ENCODE measurements at places on chromosomes 1 and 21.

DNA sequence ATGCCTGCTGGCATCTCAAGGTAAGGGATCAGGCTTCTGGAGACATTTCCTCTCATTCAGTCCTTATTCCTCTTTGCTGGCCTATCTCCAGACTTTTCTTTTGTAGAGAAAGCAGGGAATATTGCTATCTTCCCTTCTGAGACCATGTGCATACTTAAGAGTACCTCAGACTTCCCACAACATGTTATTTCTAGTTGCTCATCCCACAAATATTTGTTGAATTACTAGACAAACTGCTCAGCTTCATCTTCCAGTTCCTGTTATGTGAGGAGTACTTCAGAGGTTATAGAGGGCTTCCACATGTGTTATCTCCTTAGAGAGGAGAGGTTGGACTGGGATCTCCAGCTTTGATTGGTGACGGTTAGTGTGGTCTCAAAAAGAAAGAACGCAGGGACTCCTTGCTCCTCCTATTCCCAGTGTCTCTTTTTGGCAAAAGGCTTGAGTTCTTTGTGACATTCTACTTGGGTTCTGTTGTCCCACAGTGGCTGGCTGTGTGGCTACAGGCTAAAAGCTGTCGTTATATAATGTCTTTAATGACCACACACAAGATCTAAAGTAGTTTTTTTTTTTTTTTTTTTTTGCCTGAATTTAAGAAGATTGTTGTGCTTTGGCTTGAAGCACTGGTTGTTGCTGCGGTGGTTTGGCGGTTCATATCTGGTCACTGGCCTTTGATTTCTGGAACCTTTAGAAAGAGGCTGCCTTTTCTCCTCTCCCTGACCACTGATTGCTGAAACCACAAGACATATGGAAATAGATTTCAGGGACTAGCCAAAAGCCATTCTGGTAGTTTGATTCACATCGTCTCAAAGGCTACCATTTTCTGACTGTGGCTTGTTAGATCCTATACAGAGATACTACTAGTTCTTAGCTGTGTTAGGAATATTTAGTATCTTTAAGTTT lies 78.7 kb downstream of the FGGY start:
- DNase-seq = no peak

DNA sequence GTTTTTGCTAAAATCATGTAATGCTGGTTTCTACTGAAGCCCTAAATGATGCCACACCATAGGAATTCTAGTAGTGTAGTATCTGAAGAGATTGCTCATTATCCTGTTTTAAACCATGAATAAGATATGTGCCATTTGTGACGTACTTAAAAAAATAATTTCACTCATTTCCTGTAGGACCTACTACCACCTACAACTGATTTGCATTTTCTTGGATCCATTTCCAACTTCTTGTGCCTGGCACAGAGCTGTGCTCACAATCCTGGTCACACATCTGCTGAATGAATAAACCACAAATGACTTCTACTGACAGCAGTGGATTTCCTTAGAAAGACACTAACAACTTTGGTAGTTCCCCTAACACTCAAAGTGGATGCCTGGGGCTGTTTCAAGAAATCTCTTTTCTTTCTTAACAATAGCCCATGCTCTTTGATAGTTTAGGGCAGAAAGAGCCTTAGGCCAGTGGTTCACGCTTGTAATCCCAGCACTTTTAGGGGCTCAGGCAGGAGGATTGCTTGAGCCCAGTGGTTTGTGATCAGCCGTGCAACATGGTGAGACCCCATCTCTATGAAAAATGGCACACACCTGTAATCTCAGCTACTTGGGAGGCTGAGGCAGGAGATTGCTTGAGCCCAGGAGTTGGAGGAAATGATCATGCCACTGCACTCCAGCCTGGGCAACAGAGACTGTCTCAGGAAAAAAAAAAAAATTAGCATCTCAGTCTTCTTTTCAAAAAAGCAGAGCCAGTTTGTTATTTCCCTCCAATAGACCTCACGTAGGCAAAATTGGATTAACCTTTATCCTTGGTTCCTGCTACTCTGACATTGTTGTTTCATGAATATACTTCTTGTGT lies 13.0 kb upstream of the BATF3 start:
- no peak for DNase-seq

- no peak for DNase-seq
These were observed 83.8 kb upstream of the TSPAN2 start for GRCh38 chr1:115173151-115173550.

GRCh38 chr1:156556354-156556753 lies 16.0 kb downstream of the IQGAP3 start:
- DNase-seq = no peak

- DNase-seq = no peak
These were observed 21.3 kb upstream of the MNDA start for GRCh38 chr1:158809862-158810261.

DNA sequence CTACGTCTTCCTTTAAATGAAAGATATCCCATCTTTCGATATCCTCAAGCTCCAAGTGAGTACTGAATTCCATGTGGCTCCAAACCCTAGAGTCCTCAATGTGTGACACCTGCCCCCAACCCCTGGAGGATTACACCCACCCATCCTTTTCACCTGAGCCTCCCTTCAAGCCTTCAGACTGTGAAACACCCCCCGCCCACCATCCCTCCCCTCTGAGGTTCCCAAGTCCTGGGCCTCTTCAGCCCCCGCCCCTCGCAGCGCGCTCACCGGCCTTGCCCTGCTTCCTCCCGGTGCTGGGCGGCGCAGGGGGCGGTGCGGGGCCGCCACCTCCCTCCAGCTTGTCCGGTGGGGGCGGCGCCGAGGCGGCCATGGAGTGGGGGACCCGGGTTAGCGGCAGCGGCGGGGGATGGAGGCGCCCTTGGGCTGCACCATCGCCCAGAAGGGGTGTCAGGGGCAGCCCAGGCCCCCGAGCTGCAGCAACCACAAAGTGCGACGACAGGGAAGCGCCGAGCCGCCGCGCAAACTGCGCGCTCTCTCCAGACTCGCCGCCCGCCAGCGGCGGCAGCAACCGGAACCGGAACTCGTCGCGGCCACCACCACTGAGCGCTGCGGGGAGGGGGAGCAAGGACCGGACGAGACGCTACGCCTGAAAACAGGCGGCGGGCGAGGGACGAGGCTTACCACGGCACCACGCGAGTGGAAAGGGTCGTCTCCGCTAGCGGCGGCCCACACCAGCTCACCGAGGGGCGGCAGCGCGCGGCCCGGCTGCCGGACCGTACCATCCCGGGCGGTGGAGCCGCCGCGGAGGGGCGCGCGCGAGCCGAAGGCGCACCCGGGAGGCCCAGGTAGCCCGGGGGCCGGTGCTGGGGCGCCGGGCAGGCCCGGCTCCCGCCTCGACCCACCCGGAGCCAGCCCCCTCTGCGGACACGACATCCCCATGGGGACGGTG lies at the start of gene PYGO2:
TSS of gene PYGO2 (minus strand) at position 576 of the 949 bp plus-strand sequence. CDS start at position 370, 206 bp downstream.
- peak; percentile 66 for DNase-seq

DNA sequence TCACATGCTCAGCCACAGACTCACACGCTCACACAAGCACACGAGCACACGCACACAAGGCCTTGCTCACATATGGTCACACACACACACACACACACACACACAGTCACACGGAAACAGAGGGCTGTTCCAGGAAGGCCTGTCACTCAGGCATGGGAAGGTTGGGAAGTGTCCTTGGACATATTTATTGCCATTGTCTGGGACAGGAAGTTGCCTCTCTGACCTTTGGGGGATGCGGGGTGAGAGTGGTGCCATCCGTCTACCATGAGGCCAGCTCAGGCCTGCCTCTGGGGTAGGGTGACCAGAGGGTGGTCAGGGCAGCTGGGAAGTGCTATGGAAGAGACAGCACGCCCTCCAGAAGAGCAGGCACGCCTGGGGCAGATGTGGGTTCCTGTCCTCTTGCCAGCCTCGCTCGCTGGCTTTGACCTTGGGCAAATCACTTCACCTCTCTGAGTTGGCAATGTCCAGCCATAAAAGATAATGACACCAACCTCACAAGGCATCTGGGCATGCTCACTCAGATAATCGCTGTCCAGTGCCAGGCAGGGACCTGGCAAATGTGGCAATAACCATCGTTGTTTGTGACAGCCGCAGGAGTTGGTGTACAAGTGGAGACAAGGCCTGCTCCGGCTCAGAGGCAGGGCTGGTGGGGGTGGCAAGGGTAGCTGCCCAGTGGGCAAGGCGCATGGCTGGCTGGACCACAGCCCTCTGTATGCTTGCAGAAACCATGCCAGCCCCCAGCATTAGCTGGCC lies 8.0 kb upstream of the GUCA2A start:
- no peak for DNase-seq

- DNase-seq = no peak
These were observed 151.3 kb downstream of the BACH1 start for GRCh38 chr21:29450058-29450457.

DNA sequence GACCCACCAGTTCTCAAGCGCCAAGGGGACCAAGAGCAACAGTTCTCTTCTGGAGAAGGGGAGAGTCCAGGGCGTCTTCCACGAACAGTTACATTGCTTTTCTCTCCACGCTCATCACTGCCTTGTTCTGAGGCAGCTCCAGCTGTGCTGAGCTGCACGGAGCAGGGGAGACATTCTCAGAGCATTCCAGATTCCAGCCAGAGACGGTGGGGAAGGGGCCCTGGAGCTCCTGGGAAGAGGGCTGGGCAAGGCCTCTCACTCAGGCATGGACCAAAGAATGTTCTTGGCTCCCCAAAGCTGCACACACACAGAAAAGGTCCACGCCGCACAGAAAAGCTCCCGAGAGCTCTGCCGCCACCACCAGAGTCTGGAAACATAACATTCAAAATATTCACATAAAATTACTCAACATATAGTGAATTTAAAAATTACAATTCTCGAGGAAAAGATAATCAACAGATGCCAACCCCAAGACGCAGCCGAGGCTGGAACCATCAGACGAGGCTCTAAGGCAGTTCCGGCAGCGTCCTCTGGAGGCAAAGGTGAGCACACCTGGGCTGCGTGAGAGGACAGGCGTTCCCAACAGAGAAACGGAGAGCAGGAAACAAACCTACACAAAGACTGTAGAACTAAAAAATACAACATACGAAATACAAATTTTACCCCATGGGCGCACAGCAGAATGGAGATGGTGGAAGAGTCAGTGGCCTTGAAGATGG lies 40.5 kb downstream of the UBE2G2 start:
- DNase-seq = no peak

DNA sequence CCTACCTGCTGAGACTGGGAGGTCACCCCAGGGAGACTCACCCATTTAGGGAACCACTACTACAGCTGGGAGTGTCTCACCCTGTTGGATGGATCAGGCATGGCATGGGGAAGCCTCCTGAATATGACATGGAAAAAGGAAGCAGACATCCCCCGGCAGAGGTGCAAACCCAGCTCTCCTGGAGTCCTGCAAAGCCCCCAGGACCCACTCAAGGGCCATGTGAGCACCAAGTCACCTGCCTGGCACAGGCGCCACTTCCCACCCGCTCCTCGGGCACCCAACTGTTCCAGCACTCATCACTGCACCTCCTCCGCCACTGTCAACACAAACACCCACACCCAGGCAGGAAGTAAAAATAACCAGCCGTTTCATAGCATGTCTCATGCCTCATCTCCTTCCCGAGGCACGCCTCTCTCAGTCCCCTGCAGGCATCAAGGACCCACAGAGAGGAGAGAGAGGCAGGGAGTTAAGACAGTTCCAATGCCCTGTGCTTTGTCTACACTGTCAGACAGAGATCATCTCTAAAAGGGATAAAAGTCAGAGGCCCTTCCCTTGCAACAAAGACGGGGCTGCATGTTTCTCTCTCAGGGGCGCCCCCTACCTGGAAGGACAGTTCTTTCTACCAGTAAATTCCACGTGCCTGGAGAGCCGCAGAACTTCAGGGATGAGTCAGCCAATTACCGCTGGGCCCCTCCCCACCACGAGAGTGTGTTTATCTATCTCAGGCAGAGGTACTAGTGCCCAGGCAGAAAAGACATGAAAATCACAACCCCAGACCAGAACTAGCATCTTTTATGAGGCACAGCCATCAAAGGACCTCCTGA lies 150.1 kb upstream of the SOD1 start:
- DNase-seq = peak; percentile 74

DNA sequence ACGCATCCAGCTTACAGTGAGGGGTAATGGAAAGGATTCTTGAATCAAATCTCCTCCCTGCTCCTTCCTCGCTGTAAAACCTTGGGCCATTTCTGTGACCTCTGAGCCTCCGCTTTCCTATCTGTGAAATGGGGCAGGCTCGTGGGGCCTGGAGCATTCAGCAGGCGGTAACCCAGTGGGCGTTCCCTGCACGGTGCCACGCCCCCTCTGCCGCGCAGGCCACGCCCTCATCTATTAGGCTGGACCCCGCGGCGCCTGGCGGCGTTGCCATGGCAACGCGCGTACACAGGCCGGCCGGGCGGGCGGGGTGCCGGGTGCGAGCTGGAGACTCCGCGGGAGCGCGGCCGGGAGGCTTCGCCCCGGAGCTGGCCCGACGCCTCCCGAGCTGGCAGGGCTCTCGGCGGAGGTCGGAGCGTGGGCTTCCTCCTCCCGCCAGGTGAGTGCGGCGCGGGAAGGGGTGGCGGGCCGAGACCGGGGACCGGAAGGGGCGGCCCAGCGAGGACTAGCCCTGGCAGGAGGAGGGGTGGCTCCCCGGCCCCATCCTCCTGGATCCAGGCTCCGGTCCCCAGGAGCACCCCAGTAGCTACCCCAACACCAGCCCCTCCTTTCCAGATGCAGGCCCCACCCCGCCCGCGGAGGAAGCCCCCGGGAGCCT lies at the start of gene FHAD1:
TSS of gene FHAD1 (plus strand) at position 264 of the 655 bp plus-strand sequence. CDS start 4,562 bp downstream, outside the sequence.
- DNase-seq = peak; percentile 23

DNA sequence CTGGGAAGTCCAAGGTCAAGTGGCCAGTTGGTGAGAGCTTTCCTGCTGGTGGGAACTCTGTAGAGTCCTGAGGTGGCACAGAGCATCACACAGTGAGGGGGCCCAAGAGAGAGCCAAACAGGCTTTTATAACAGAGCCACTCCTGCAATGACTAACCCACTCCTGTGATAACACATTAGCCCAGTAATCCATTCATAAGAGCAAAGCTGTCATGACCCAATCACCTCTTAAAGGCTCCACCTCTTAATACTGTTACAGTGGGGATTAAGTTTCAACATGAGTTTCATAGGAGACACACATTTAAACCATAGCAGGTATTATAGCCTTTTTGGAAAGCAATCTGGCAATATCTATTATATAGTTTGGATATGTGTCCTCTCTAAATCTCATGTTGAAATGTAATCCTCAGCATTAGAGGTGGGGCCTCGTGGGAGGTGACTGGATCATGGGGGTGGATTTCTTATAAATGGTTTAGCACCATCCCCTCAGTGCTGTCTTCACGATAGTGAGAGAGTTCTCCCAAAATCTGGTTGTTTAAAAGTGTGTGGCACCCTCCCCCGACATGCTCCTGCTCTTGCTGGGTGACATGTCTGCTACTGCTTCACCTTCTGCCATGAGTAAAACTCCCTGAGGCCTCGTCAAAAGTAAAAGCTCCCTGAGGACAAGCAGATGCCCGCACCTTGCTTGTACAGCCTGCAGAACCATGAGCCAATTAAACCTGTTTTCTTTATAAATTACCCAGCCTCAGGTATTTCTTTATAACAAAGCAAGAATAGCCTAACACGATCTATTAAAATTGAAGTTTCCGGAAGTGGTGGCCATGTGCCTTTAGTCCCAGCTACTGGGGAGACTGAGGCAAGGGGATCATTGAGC lies 64.5 kb downstream of the CD58 start:
- no peak for DNase-seq

Data from stimulated activated CD4-positive, alpha-beta T cell treated with anti-CD3 and anti-CD28 coated beads, Interleukin-1b, Interleukin-23, amount 100 ng/mL, for 4 hours (primary cell).